ENCODE measurements at places on chromosomes 3 and 15. TPM values are rescaled to one million over a fixed set of nuclear protein-coding genes. Genes with fewer than 3 reads are reported as not detected.

GRCh38 chr3:37054370-37054769 lies 61.1 kb downstream of the MLH1 start:
- H3K4me1 ChIP-seq, result peaks cover 13% of the 10 kb centered on the region
- DNase-seq, result no peak
- H3K4me3 ChIP-seq, result no peak overlapping the region
- no peaks in the 10 kb centered on the region for H3K27me3 ChIP-seq
- peak overlapping the region; percentile 66 for H3K27ac ChIP-seq

GRCh38 chr3:89173546-89173945 lies 66.1 kb downstream of the EPHA3 start:
- no peaks in the 10 kb centered on the region for H3K4me1 ChIP-seq
- H3K27me3 ChIP-seq, result no peaks in the 10 kb centered on the region
- no peak overlapping the region for H3K4me3 ChIP-seq
- no peak overlapping the region for H3K27ac ChIP-seq
- no peak for DNase-seq

GRCh38 chr3:133934073-133934970 lies 38.6 kb upstream of the RAB6B start:
- no peak overlapping the region for H3K4me3 ChIP-seq
- H3K4me1 ChIP-seq, result no peaks in the 10 kb centered on the region
- no peak overlapping the region for H3K27ac ChIP-seq
- DNase-seq, result no peak
- no peaks in the 10 kb centered on the region for H3K36me3 ChIP-seq

DNA sequence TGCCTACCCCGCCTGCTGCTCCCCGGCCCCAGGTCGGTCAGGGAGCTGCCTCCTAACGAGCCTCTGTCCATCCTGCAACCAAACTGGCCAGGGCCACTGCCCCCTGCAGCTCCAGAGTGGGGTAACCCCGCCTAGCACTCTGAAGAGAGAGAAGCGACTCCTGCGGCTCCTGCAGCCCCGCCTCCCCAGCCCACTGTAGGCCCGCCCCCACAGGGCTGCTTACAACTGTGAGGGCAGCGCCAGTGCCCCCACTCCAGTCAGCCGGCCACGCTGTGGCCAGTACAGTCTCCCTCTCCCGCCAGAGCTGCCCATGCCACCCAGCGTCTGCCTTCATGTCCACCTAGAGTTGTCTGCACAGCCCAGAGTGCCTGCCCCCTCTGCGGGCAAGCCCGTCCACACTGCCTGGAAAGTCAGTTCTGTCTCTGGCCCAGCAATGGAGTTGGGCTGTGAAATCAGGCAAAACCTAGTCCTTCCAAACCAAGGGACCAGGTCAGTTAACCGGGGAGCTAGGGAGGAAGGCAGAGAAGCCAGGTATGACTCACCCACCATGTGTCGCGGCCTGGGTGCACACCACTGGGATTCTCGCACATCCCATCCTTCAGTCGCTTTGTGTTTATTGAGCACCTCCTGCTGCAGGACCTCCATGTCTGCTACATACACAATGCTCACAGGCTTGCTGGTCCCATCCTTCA lies 2.4 kb downstream of the UCN2 start:
- H3K36me3 ChIP-seq, result no peaks in the 10 kb centered on the region
- DNase-seq, result no peak
- no peaks in the 10 kb centered on the region for H3K27me3 ChIP-seq
- no peak overlapping the region for H3K27ac ChIP-seq
- no peak overlapping the region for H3K4me3 ChIP-seq
- peaks cover 5% of the 10 kb centered on the region for H3K4me1 ChIP-seq

- peaks cover 42% of the 10 kb centered on the region for H3K4me1 ChIP-seq
- no peak overlapping the region for H3K4me3 ChIP-seq
- H3K27me3 ChIP-seq, result no peaks in the 10 kb centered on the region
- no peak for DNase-seq
These were observed 98.8 kb downstream of the FNDC3B start for GRCh38 chr3:172138193-172138537.

Gene RARB
- not detected for total RNA-seq

Gene GOLGA8R
- 1.1 TPM for total RNA-seq

Data from activated naive CD4-positive, alpha-beta T cell treated with anti-CD3 and anti-CD28 coated beads for 36 hours (primary cell).